ENCODE measurements at places on chromosomes 2 and 18. TPM values are rescaled to one million over a fixed set of nuclear protein-coding genes. Genes with fewer than 3 reads are reported as not detected.

The C1GALT1C1L gene
- 1.7 TPM for total RNA-seq

The CXCR1 gene
- total RNA-seq, result not detected

The ASTL gene
- total RNA-seq, result not detected

The SCN3A gene
- total RNA-seq, result not detected

The RNU2-63P gene
- total RNA-seq, result not detected

The SULT1C2 gene
- total RNA-seq, result 0.48 TPM

The ZNF521 gene
- not detected for total RNA-seq

The MAP3K19 gene
- total RNA-seq, result not detected

The WNT6 gene
- total RNA-seq, result 0.13 TPM

The IRS1 gene
- 17.2 TPM for total RNA-seq

The MALL gene
- total RNA-seq, result 138 TPM

The OBSL1 gene
- total RNA-seq, result 20.4 TPM

The RAB6C gene
- not detected for total RNA-seq

The WNT10A gene
- total RNA-seq, result 0.18 TPM

The LYPD1 gene
- 21.5 TPM for total RNA-seq

The PRADC1 gene
- total RNA-seq, result 26.1 TPM

The MSTN gene
- not detected for total RNA-seq

The THAP4 gene
- total RNA-seq, result 79.0 TPM

The KCNS3 gene
- 1.5 TPM for total RNA-seq

The SERPINB7 gene
- 1.7 TPM for total RNA-seq

The WDPCP gene
- total RNA-seq, result 3.9 TPM

The NBEAL1 gene
- 4.3 TPM for total RNA-seq

The MAL gene
- total RNA-seq, result not detected

The SEPTIN10 gene
- total RNA-seq, result 49.0 TPM

The LOXHD1 gene
- not detected for total RNA-seq

The STON1 gene
- total RNA-seq, result 0.36 TPM

The EPB41L5 gene
- 5.3 TPM for total RNA-seq

The MYL1 gene
- not detected for total RNA-seq

The RUFY4 gene
- total RNA-seq, result not detected

The EMX1 gene
- total RNA-seq, result not detected

The CCDC148 gene
- 0.39 TPM for total RNA-seq

The SLC40A1 gene
- total RNA-seq, result 3.4 TPM

The CTLA4 gene
- not detected for total RNA-seq

The HAT1 gene
- 66.7 TPM for total RNA-seq
